Right cardiac atrium (tissue), 5 donors: ENCODE measurements at places on chromosomes 11 and 22.
A peak's percentile ranks its signal among the peaks of the same experiment; 100 is the strongest.

DNA sequence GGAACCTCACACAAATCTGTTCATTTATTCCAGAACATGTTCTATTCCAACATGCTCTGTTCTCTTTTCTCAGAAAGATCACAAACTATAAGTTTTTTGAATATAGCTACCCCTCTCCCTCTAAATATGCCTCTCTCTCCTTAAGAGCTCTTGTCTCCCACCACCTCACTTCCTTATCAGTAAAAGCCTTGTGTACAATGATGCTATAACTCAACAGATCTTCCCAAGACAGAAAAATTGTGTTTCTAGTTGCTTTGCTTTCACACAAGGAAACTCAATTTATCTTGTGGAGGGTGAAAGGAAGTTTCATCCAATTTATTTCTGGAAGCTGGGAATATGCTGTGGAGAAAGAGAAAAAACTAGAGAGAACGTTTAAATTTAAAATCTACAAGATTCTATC lies 64.4 kb downstream of the FAM76B start:
- no peak for DNase-seq

DNA sequence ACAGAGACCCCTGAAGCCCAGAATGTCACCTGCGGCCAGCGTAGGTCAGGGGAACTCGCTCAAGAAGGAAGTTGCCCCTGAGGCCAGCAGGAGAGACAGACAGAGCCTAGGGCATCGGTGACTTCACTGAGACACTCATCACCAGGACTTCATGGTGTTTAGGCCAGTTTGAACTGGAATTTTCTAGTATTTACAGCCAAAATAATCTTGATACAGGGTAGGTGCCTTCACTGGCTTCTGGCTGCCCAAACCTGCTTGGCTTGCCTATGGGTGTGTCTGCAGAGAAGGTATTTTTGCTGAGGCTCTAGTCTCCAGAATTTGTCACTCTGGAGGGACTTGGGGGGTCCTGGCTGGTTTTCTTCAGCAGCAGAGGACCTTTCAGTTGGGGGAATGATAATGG lies 86.6 kb downstream of the FBXO7 start:
- DNase-seq, result no peak

- peak; percentile 77 for DNase-seq
These were observed 6.8 kb downstream of the NAA40 start for GRCh38 chr11:63945477-63946163.

DNA sequence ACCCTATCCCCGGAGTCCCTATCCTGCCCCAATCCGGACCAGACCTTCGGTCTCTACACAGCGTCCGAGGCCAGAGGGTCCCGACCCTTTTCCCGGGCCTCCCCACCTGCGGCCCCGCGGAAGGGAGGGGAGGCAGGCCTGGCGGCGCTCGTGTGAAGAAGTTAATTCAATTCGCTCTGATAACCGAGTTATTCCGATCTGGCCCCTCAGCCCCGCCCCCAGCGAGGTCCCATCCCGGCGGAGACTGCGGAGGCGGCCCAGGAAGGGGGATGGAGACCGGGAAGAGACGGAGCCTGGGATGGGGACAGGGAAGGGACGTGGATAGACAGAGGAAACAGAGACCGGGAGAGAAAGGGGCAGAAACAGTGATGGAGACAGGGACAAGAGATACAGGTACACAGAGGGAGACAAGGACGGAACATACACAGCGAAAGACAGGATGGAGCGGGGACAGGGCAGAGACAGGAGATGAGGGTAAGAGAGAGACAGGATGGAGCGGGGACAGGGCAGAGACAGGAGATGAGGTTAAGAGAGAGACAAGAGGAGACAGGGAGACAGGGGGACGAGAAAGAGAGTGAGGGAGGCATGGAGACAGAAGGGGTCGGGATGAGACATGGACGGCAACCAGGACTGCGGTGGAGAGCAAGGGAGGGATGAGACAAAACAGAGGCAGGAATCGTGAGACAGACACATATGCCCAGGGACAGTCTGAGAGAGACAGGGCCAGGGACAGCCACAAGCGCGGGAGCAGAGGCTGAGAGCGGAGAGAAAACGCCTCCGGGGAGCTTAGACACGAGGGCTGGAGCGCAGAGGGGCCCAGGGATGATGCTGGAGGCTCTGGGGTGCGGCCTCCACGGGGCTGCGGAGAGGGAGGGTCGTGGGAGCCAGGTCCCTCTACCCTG lies 636 bp upstream of the PHOX2A start:
- DNase-seq, result no peak

- no peak for DNase-seq
These were observed 7.2 kb downstream of the C11orf52 start for GRCh38 chr11:111925953-111926352.

DNA sequence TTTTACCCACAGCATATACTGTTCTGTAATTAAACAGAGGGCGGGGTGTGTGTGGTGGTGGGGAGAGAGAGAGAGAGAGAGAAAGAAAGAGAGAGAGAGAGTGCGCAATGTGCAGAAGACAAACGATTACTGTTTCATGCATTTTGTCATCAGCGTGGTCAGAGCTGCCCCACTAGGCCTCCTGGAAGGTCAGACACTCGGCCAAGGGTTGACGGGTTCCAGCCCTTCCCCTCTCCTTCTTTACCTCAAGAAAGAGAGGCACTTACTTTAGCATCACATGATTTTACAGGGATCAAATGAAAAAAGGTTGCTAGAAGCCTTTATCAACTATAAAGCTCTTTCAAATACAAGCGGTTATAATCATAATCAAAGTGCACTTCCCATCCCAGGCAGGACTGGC lies 269.2 kb upstream of the SORL1-AS1 start:
- DNase-seq, result peak; percentile 40

GRCh38 chr11:3094223-3094824 lies 37.1 kb upstream of the CARS1 start:
- DNase-seq, result no peak

DNA sequence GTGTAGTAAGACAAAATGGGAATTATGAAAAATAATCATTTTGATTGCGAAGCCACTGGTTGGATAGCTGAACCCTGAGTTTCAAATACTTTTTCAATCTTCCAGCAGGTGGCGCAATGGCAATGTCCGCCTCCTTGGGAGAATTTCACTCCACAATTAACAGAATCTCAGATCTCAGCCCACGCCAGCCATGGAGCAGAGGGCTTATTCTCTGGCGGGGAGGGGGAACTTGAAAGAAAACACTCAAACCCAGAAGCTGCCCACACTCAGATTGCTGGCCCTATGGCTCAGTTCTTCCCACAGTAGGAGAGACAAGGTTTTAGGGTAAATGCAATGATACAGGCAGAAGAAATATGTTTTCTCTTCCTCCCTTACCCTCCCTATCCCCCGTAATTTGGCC lies 38.7 kb upstream of the RCN1 start:
- DNase-seq, result peak; percentile 52

GRCh38 chr11:123478352-123478987 lies 48.4 kb downstream of the GRAMD1B start:
- DNase-seq, result peak; percentile 77

DNA sequence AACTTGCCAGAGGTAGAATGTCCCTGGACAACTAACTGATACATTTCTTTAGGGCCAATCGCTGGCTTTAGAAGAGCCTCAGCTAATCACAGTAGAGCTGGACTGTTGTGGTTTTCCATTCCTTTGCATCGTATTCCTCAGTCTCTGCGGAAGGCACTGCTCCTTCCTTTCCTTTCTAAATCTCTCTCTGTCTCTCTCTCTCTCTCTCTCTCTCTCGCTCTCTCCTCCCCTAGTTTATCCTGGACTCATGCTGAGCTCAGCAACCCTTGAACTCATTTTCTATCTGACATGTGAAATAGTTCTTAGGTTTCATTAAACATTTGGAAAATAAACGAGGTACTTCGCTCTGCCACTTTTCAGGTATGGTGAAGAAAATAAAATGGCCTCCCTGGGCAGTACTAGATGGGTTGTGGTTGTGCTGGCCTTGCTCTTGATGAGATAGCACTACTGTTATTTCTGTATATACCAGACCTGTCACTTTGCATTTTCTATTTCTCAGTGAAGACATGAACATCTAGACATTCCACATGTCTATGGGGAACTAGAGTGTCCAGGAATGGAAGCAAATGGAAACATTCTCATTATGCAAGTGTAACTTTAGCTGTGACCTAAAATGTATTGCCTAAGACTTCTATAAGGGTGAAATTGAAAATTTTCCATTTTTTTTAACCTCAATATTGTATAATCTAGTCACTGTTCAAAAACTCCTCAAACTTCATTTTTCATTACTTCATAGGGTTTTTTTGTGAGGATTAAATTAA lies 12.0 kb upstream of the SESN3 start:
- no peak for DNase-seq

DNA sequence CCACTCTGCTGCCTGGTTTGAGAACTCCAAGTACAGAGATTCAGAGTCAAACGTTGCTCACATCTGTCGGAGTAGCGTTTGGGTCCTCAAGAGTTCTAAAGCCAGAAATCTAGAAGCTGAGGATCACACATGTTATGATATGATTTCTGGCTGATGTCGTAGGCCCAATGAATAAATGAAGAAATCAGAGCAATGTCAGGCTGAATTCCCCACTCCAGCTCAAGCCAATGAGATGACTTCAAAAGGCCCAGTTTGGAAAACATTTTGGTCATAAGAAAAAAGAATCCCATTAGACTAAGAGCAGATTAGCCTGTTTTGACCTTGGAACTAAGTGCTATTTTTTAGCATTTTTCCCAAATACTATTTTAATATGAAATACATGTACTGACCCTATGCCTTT lies 106.7 kb downstream of the ETS1 start:
- DNase-seq, result no peak

GRCh38 chr11:91795139-91795887 lies 429.3 kb upstream of the FAT3 start:
- no peak for DNase-seq

- DNase-seq, result no peak
These were observed 67.7 kb upstream of the PICALM start for GRCh38 chr11:86136538-86136937.

- no peak for DNase-seq
These were observed 839 bp downstream of the CEP164 start for GRCh38 chr11:117328375-117329010.

DNA sequence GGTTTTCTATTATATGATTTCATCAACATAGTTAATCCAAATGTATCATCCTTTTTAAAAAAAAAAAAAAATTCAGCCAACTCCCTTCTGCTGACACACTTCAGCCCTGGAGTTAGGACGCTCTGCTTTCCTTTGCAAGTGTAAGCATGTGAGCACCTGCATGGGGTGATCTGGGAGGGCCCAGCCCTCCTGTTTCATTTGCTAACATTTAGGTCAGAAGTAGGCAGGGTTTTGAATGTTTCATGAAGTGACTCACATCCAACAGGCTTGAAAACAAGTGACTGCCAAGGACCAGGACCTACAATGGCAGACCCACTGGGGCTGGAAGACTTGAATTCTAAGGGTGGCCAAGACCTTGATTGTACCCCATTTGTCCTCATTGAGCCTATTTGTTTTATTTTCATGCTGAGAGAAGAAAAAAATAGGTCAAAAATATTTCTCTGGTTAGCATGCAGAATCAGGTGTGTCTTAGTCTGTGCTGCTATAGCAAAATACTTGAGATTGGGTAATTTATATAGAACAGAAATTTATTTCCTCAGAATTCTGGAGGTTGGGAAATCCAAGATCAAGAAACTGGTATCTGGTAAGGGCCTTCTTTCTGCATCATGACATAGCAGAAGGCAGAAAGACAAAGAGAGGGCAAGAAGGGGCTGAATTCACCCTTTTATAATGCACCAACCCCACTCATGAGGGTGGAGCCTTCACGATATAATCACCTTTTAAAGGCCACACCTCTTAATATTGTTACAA lies 137.6 kb downstream of the CD44 start:
- DNase-seq, result no peak

DNA sequence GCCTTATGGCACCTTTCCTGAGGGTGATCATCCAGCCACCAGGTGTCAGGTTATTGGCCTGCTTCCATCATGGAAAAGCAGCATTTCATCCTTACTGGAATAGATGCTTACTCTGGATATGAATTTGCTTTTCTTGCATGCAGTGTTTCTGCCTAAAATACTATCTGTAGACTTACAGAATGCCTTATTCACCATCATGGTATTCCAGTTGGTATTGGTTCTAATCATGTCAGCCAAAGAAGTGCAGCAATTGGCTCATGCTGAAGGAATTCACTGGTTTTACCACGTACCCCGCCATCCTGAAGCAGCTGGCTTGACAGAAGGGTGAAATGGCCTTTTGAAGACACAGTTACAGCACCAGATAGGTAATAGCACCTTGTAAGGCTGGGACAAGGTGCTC lies 194.2 kb downstream of the AASDHPPT start:
- no peak for DNase-seq

DNA sequence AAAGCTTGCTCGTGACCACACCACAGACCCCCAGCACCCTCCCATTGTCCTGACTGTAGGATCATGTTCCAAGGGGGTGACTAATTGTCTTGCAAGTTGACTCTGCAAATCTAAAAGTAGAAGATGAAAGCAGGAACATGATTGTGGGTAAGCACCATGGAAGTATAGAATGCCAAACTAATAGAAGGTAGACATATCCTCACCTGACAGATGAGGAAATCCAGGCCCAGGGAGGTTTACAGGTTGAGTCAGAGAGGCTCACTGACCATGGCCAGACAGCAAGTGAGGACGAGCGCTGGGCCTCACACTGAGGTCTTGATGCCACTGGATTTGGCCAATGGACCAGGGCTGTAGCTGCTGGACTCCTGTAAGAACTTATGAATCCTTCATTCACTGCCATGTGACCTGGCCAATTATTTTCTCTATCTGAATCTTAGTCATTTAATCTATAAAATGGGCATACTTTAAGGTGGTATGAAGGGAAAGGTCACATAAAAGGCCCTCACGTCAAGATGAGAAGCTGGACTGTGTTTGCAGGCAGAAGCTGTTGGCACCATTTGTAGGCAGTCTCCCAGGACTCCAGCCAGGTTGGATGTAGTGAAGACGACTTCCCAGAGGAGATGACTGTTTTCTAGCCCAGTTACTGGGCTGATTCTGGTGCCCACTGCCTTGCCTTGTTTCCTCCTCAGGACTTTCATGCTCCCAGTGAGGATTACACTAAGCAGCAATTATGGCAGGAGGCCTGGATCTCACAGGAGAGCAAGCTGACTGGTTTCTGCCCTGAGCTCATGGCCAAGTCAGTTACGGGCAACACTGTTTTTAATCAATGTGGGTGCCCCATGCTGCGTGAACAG lies 54.6 kb downstream of the GAB4 start:
- DNase-seq, result no peak

DNA sequence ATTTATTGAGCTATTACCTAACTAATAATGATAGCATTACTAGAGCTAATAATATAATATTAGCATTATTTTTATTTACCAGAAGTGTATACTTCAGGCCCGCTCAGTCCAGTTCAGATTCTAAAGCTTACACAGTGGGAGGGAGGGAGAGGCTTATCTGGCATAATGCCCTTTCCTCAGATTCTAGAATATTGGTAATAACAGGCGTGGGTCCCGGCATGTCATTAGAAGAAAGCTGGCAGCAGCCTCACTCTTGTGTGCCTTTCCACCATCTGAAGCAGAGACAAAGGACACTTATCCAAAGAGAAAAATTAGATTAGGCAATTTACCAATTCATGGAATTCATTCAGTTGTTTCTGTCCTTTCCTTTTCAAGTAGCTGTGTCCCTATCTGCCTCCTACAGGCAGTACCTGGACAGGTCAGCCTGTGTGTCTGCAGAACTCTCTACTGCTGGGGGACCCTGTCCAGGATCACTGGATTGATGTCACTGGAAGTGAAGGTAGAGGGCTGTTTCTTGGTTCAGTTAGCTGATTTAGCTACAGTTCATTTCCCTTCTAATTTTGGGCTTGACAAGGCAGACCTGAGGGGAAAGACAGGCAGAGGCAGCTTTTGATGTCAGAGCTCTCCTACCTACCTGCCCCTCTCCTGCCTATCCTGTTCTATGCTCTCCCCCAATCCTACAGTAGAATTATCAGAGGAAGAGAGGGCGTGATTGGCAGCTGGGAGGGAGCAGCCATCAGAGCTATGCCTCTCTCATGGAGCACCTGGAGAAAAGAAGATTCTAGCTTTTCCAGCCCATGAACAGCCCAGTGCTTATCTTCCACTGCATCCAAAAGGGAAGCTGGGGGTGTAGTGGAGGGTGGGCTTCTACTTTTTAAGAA lies 20.3 kb upstream of the CCDC90B start:
- DNase-seq, result no peak
